Dorsolateral prefrontal cortex (tissue), 122 donors: ENCODE measurements at places on chromosomes 4 and X. TPM values are rescaled to one million over a fixed set of nuclear protein-coding genes. Genes with fewer than 3 reads are reported as not detected.

Gene TADA2B
- total RNA-seq: 27.8 TPM

Gene GSX2
- not detected for total RNA-seq

Gene CENPU
- total RNA-seq: 0.67 TPM

Gene TMPRSS11F
- not detected for total RNA-seq

Gene TMPRSS11B
- not detected for total RNA-seq

DNA sequence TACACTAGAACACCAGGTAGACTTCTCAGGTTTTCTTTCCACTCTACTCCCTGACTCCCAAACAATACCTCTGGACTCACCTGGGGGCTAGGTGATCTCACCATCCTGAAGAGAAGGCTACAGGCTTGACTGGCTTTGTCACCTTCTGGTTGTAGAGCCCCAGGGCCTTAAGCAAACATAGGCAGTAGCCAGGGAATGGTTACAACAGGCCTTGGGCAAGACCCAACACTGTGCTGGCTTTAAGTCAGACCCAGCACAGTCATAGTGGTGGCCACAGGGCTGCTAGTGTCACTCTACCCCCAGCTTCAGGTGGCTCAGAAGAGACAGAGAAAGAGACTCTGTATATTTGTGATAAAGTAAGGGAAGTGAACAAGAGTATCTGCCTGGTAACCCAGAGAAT lies 118.1 kb upstream of the EMCN start:
- no peak for DNase-seq

DNA sequence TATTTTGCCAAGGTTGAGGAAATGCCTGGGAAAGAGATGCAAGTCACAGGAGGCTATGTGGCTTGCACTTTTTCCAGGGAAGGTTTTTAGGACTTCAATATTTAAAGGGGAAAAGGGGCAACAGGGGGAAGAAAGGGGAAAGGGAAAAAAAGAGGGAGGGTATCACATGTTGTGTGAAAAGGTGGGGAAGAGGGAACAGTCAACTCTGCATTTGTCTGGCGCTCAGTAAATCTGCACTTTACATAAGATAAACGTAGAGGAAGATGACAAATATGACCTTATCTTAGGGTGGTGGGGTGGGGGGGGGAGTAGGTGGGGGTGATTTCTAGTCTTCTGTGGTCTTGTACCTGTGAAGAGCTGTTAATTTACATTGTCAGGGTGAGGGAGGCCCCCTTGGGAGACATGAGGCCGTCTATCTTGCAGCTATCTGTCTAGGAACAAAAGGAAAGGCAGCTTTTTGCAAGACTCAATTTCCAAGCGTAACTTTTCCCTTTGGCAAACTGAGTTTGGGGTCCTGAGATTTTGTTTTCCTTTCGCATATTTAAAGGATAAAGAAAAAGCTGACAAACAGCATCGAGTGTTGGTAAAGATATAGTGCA lies 71.5 kb upstream of the UCP1 start:
- DNase-seq: no peak

GRCh38 chrX:314781-315595 lies 3.6 kb downstream of the GTPBP6 start:
- DNase-seq: no peak

DNA sequence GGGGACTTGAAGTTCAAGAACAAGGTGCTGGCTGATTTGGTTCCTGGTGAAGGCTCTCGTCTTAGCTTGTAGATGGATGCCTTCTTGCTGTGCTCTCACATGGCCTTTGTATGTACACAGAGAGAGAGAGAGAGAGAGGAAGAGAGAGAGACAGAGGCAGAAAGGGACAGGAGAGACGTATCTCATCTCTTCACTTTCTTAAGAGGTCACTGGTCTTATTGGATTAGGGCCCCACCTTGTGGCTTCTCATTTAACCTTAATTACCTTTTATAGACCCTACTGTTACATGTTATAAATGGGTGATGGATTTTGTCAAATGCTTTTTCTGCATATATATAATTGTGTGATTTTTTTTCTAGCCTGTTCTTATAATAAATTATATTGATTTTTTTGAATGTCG lies 1444.2 kb downstream of the ADGRL3 start:
- DNase-seq: no peak

DNA sequence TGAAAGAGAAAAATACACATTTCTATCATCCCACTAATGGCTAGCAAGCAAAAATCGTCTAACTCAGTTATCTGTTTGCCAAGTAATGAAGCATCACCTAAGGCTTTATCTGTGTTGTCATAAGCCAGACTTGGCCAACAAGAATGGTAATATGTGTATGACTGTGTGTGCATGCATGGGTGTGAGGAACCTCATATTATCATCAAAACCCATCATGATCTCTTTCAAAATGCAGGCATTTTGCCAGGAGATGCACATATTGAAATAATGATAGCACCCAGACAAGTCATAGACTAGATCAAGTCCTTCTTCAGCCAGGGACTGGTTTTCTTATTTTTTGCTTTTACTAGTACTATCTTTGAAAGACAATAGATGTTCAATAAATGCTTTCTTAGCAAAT lies 172.5 kb upstream of the FMR1 start:
- DNase-seq: no peak

DNA sequence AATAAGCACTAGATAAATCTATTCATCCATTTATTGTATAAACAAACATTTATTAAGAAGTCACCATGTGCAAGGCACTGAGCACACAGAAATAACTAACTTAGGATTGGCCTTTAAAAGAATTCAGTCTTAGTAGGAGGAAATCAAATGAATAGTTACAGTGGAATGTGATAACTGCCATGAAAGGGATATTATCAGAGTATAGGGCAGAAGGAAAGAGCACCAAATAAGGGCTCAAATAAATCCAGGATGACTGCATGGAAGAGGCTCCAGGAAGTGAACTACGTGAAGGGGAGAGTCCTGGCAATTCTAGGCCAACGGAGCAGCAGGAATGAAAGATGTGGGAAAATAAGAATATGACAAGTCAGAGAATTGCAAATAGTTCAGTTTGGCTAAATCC lies 406.0 kb downstream of the INPP4B start:
- no peak for DNase-seq
